Mucosa of gallbladder (tissue), 1 donor: ENCODE measurements at places on chromosomes 11 and 22.

GRCh38 chr11:81942646-81943045, 791.0 kb downstream of the FAM181B start:
- no peak for DNase-seq

GRCh38 chr22:37196539-37197450, 8.7 kb upstream of the C1QTNF6 start:
- DNase-seq, result peak; percentile 84

GRCh38 chr22:17213976-17214375, 5.3 kb downstream of the ADA2 start:
- peak; percentile 22 for DNase-seq

- DNase-seq, result no peak
Measured at GRCh38 chr22:40406063-40406890, 35.9 kb downstream of the SGSM3 start.

- DNase-seq, result peak; percentile 22
Measured at GRCh38 chr22:31915586-31915985, 28.7 kb upstream of the YWHAH start.

DNA sequence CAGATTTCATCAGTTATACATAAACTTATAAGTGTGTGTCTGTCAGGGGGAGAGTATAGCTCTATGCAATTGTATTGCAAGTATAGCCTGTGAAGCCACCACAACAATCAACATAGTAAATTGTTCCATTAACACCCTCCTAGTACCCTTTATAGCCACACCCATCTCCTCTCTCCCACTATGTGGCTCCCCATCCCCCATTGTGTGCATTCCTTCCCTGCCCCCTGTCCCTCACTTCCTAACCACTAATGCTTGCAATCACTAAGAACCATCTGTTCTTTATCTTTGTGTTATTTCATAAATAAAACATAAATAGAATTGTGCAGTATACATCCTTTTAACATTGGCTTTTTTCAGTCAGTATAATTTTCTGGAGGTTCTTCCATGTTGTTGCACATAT, 83.1 kb upstream of the SLC5A12 start:
- no peak for DNase-seq

DNA sequence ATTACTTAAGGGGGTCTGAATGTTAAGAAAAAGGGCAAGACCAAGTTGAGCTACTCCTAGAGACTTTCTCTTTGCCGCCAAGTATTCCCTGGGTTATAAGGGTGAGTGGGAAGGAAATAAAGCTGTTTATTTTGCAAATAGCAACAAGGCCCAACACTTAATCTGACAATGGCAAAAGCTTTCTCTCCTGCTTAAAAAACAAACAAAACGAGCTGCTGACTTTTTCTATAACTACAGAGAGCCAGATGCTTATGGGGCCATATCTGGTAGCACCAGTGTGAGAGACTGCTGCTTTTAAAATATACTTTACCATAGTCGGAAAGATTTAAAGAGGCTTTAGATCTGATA, 2.3 kb upstream of the KDM2A start:
- DNase-seq, result no peak

GRCh38 chr11:73173755-73174494, 31.8 kb upstream of the FCHSD2 start:
- no peak for DNase-seq

- DNase-seq, result no peak
Measured at GRCh38 chr11:64866173-64866491, 12.3 kb downstream of the EHD1 start.

GRCh38 chr22:28063656-28064055, 144.6 kb upstream of the PITPNB start:
- no peak for DNase-seq

DNA sequence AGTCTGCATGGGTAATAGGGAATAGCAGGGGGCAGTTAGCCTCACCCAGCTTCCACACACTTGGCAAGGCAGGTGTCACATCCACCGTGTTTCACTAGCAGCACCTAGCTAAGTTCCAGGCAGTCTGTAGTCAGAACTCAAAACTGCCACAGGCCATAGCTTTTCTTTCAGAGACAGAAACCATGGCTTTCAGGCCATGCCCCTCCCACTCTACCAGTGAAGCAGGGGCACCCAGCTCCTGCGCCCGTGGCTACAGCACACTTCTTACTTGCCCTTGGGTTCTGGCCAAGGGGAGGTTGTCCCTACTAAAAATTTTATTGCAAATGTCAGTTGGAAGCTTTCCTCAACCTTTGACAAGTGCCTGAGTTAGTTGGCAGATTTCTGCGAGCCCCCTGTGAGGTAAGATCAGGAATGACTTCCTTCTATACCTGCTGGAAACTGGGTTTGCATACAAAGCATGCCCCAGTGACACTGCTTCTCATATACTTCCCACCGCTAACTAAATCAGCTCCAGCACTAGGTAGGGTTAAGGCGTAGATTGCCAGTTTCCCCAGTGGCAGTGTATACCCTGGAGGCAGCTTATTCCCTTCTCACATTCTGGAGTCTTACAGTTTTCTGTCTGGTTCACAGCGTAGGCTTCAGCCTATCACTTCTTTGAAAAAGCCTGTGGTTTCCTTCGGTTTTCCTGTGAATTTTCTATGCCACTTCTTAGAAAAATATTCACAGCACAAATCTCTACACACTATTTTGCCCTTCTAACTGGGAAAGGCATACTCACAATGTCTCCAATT, 139.0 kb upstream of the LUZP2 start:
- DNase-seq, result no peak
